Hematopoietic multipotent progenitor cell treated with erythropoietin and hydrocortisone succinate and interleukin-3 and kit ligand, for 17 days (in vitro differentiated cells): ENCODE measurements at places on chromosomes 6 and 20.

GRCh38 chr20:8642247-8642646 lies 426.6 kb upstream of the PLCB4 start:
- no peak for DNase-seq

GRCh38 chr6:22476811-22477390 lies 92.5 kb upstream of the HDGFL1 start:
- DNase-seq, result no peak

DNA sequence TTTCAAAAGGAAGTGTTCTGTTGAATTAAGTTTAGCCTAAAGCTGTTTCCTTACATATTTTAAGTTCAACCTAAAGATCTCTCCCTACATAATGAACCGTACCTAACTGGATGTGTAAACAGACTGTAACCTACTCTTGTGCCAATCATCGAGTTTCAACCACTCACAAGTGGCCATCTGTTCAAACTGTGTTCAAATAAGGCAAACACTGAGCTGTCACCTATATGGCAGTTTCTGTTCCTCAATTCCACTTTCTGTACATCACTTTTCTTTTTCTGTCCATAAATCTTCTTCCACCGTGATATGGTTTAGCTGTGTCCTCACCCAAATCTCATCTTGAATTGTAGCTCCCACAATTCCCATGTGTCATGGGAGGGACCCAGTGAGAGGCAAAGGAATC lies 428.6 kb downstream of the HACE1 start:
- DNase-seq, result no peak

DNA sequence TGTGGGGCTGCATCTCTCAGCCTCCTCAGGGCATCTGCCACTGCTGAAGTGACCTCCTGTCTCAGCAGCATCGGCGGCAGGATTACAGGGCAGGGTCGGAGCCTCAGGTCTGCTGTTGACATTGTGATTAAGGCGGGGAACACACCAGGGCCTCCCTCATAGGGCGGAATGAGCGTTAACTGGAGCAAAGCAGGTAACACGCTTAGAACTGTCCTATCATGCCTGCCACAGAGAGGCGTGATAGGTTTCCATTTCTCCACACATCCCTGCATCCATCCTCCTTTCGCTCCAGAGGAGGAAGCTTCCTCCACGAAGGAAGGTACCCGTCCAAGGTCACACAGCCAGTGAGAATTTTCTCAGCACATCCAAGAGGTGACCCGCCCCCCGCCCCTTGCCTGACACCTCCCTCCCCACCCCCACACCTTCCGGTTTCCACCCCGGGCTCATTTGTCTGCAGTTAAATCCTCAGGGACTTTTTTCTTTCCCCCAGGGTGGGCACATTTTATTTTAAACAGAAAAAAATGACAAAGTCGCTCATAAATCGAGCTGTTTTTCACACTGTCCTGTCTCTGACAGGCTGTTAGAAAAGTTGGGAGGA lies 200.8 kb downstream of the TFAP2C start:
- no peak for DNase-seq

DNA sequence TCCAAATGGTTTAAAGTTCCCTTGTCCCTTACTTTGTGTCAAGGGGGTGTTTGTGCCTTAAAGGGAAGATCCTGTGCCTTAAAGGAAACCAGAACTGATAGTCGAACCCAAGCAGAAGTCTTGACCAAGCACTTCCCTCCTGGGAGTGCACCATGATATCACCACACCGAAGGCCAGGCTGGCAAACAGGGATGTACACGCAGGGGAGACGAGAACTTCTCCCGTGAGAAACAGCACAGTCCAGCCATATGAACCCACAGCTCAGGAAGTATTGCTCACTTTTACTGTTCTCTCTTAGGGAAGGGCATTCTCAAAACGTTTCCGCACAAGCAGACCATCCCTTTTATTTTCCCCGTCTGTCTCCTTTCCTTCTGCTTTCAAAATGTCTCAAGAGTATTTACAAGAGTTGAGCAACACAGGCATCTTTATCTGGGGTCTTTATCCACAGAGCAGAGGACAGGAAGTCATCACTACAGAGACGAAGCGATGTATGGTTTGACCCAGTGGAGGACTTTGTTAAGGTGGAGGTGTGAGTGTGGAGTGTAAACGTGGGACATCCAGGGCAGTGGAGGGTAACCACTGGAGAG lies 12.8 kb upstream of the SERPINB1 start:
- DNase-seq, result no peak

- no peak for DNase-seq
Observed at GRCh38 chr20:41223112-41223511, 85.8 kb downstream of the PLCG1 start.

- peak; percentile 27 for DNase-seq
Observed at GRCh38 chr20:35952480-35953386, 1.6 kb downstream of the SCAND1 start.

DNA sequence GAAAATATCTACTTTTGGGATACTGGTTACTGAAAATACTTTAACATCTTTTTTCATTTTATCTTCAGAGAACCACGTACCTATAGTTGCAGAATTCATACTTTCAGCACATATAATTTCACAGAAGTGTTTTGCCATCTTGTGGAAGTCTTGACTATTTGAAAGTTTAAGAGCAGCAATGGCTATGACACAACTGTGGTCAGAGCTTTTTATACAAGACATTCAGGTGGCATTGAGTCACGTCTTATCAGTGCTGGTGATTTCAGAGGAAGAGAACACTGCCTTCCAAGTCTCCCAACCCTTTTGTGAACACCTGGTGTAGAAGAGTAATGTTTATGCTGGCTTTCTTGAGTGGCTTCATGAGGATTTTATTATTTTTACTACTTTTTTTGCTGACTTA lies 171.6 kb downstream of the ARID1B start:
- no peak for DNase-seq

GRCh38 chr20:47073766-47074475 lies 179.3 kb downstream of the EYA2 start:
- no peak for DNase-seq
